ENCODE measurements at places on chromosomes 3 and 15.

- DNase-seq = no peak
Observed at GRCh38 chr3:42497009-42497731, 5.3 kb upstream of the VIPR1 start.

- DNase-seq = peak; percentile 19
Observed at GRCh38 chr3:78659386-78659987, 1108.3 kb downstream of the ROBO1 start.

- DNase-seq = no peak
Observed at GRCh38 chr3:111069974-111070771, 1.4 kb upstream of the NECTIN3 start.

GRCh38 chr3:30539206-30539605, 67.2 kb upstream of the TGFBR2 start:
- DNase-seq = no peak

DNA sequence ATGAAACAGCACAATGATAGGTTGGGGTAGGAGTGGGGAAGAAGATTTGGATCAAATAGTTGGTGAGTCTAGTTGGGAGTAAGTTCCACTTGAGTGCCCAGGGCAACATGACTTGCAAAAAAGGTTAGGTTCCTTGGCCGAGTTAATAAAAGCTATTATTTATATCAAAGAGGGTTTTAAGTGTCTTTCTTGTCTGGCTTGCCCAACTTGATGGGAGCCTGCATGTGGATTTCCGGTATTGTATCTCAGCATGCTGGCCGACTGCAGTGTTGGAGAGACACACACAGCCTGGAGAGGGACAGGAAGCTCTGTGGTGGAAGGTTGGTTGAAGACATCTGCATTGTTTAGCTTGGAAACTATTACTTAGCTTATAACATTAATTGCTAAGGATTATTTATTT, 449.5 kb upstream of the TBL1XR1 start:
- DNase-seq = no peak

All from NCI-H1092 (cell line).